ENCODE measurements at places on chromosomes 5 and 9.

- DNase-seq, result peak; percentile 14
Observed at GRCh38 chr9:4987961-4988421, 2.9 kb downstream of the JAK2 start.

- no peak for DNase-seq
Observed at GRCh38 chr9:22112870-22113821, 104.0 kb upstream of the CDKN2B start.

GRCh38 chr9:94900222-94901018, 173.9 kb downstream of the AOPEP start:
- no peak for DNase-seq

DNA sequence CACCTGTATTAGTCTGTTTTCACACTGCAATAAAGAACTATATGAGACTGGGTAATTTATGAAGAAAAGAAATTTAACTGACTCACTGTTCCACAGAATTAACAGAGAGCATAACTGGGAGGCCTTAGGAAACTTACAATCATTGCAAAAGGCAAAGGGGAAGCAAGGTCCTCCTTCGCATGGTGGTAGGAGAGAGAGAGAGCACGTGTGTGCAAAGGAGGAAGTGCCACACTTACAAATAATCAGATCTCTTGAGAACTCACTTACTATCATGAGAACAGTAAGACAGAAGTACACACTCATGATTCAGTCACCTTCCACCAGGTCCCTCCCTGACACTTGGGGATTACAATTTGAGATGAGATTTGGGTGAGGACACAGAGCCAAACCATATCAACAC, 258.7 kb downstream of the TRIM32 start:
- DNase-seq, result no peak

GRCh38 chr9:81855538-81855937, 72.7 kb upstream of the SPATA31D4 start:
- DNase-seq, result no peak

DNA sequence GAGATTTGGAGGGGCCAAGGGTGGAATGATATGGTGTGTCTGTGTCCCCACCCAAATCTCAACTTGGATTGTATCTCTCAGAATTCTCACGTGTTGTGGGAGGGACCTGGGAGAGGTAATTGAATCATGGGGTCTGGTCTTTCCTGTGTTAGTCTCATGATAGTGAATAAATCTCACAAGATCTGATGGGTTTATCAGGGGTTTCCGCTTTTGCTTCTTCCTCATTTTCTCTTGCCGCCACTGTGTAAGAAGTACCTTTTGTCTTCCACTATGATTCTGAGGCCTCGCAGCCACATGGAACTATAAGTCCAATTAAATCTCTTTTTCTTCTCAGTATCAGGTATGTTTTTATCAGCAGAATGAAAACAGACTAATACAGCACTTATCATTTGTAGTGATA, 29.5 kb upstream of the SPIN1 start:
- DNase-seq, result no peak

DNA sequence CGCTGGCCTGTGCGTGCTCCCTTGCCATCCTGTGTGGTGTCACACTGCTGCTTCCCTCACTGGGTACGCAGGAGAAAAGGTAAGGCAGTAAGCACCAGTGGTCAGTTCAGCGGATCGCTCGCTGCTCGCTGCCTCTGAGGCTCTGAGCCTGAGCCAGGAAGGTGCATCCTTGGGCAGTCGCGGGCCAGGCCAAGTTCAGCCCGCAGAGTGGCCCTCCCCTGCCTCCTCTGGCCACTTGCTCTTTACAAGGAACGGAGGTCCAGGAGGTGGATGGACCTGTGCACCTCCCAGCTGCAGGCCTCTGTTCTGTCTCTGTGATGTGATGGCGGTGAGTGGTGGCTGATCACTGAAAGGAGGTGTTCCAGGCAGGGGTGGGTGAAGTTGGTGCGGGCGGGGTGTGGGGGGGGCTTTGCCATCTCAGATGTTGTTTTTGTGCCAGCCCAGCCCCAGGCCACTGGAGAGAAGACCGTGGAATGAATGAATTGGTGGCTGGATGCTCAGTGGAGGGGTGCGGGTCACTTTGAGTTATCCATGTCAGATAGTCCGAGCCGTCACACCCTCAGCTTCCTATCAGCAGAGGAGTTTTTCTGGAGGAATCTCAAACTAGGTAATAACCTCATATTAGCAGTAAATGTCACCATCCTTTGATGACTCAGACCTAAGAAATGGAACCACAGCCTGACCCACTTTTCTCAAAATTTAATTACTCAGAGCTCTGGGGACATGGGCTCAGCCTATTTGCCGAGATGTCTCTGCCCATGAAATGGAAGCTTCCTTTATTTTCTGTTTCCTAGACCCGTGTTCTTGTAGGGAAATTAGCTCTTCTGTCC, 7.3 kb downstream of the COL5A1 start:
- DNase-seq, result no peak

DNA sequence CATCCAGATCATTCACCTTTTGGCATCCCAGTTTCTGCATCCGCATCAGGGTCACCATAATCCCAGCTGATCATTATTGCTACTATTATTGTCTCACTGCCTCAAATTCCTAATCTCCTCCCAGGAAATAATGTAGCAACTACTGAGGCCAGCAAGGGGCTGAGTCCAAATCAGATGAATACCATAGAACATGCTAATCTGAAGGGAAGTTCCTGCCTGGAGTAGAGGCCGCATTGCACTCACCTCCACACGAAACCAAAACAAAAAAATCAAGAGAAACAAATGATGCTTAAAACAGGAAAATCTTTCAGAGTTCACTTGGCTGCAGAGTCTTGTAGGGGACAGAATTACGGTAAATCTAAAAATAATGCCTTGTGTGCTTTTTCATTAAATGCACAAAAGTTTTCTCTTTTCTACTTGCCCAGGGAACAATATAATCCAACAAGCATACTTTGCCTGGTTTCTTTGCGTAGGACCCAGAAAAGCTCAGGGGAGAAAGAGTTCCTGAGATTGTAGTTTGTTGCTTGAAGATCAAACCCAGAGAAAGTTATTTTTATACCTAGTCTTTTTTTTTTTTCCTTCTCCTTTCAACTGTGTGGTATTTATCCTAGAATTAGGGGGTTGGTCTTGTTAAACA, 87.7 kb upstream of the KLF4 start:
- no peak for DNase-seq

GRCh38 chr9:36078051-36078450, 41.3 kb downstream of the RECK start:
- DNase-seq, result no peak

DNA sequence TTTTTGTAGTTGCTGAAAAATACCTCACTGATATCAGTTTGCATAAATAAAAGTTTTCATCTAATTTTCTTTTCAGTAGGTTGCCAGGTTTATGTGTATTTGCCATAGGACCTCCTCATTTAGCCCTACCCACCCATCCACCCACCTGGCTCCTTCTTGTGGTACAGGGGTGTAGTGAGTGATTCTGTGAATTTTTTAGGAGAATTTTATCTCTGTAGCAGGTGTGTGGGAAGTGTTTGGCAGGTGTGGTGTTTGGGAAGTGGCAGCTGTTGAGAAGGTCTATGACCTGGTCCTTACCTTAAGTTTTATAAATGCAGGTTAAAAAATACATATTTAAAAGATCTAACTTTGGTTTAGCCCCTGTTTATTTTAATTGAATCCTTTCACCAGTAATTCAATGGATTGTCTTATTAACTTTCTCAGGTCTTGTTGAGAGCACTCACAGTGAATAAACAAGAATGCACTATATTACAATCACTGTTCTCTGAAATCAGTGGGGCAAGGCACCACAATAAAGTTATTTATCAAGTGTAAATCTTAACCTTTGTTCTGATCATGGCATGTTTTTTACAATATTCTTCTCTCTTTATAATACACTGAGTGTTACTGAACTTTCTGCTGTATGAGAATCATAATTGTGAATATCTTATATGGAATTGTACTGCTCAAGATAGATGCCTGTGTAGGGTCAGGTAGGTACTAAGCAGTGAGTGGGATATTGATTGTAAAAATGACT, 189.1 kb downstream of the WDR70 start:
- no peak for DNase-seq

DNA sequence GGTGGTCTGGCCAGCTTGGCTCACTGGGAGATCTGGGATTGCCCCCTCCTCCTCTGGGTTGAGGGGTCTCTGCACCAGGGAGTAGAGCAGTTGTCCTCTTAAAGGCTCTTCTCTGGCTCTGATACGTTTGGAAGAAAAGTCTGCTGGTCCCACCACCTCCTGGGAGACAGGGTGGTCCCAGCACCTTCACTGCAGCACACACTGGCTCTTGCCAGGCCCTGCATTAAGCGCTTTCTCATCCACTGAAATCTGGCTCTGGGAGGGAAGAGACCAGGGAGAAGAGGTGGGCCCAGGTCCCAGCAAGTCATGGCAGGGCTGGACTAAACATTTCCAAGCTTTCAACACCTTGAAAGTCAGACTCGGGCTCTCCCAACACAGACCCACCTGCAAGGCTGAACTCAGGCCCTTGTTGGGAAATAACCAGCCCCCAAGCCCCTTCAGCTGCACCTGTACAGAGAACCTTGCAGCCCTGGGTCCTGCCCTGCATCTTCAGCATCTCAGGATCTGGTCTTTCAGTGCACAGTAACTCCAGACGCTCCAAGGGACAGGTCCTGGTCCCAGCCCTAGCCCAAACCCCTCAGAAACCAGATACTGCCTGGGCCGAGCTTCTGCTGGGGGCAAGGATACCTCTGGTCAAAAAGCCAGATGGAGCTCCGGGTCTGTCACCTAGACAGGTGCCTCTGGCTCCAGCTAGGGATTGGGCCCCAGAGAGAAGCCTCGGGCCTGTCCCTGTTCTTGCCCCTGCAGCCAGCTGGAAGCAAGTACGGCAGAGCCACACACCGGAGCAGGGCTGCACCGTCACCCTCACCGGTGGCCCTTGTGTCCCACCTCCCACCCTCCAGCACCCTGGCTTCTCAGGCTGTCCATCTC, 134.5 kb downstream of the DAB2IP start:
- DNase-seq, result no peak

DNA sequence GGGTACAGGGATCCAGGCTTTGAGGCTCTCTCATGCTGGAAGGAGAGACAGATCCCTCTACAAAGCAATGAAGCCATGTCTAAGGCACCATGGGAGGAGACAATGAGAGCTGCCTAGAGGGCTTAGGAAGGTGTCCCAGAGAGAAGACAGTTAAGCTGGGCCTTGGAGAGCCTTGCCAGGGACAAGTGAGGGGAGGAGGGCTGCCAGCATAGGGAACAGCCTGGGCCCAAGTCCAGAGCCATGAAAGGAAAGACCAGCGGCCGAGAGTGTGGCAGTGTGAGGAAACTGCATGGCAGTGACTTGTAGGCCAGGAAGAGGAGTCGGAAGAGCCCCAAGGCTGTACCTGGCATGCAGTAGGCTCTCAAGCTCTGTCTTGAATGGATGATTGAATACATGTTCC, 88.5 kb downstream of the PSD2 start:
- no peak for DNase-seq

All from stimulated activated CD8-positive, alpha-beta memory T cell treated with anti-CD3 and anti-CD28 coated beads, Interleukin-4, amount 100 ng/mL, for 24 hours (primary cell).